ENCODE measurements at places on chromosomes 4 and X.

DNA sequence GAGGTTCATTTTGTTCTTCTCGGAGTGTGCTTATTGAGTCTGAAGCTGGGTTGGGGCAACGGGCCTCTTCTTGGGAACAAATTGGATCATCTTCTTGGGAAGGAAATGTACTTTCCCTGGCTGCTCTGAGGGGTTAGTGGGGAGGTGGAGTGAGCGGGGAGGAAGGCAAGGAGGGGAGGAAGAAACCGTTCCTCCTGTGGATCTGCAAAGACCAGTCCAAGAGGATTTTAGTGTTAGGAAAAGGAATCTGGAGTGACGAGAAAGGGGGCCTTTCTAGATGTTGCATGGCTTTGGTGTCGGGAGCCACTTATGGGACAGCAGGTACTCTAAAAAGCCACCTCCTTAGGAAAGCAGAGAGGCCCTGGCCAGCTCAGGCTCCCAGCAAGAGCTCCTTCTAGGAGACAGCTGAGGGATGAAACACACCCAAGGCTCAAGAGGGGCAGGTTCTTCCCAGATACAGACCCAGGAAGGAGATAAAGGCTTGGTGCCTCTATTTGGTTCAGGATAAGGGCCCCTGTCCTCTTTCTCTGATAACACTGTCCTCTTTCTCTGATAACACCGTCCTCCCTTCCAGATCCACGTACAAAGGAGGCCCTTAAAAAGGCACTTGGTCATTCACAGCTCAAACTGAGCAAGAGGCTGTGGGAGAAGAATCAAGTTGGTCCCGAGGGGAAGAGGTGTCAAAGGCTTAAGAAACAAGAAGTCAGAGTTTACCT lies 451 bp downstream of the SOD3 start:
- DNase-seq: no peak

- DNase-seq: no peak
Observed at GRCh38 chr4:145218251-145218650, 37.9 kb upstream of the OTUD4 start.

DNA sequence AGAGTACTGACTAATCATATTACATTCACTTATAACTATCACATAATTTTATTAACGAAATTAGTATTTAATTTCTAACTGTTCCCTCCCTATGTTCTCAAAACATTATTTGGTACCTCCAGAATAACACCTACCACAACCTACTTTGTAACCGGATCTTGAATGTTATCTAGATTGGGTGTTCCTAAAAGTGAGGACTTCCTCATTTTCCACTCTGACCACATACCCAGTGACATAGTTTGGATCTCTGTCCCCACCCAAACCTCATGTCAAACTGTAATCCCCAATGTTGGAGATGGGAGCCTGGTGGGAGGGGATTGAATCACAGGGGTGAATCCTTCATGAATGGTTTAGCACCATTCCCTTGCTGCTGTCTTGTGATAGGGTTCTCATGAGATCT lies 21.8 kb downstream of the NR3C2 start:
- no peak for DNase-seq

DNA sequence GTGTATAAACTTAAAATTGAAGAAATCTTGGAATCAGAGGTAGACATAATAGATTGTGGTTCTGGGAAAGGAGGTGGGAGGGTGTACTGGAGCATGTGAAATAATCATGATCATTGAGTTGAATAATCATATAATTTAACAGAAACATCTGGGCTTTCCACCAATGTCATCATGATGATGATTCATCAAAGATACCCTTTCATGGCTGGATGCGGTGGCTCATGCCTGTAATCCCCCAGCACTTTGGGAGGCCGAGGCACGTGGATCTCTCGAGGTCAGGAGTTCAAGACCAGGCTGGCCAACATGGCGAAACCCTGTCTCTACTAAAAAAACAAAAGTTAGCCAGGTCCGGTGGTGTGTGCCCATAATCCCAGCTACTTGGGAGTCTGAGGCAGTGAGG lies 6.7 kb upstream of the RUFY3 start:
- DNase-seq: no peak

GRCh38 chr4:179605196-179605595 lies 2163.0 kb upstream of the AGA start:
- no peak for DNase-seq

DNA sequence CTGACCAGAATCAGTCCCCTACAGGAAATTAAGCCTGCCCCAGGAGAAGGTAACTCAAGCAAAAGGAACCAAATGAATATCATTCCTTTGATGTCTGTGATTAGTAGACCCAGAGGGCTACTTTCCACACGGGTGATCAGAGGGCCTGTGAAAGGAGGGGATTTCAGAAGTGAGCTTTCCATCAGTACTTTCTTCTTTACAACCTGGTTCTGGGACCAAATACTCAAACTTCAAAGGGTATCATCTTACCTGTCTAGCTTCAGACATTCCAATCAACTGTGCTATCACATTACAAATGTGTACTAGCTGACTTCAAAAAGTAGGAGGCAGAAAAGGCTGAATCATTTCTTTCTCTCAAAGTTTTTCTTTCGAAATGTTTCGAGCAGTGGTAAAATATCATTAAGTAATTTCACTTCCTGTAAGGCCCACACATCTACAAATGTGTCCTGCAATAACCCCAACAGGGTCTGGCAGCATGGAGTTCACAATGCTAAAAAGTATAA lies 23.9 kb downstream of the ACSL4 start:
- no peak for DNase-seq

- DNase-seq: no peak
Observed at GRCh38 chr4:140995058-140995457, 138.2 kb downstream of the RNF150 start.

All from activated CD8-positive, alpha-beta memory T cell treated with anti-CD3 and anti-CD28 coated beads for 1 hour (primary cell).